Endodermal cell (in vitro differentiated cells): ENCODE measurements at places on chromosomes 5 and 9. TPM values are rescaled to one million over a fixed set of nuclear protein-coding genes. Genes with fewer than 3 reads are reported as not detected.

SLC1A1 gene
- 5.5 to 24.7 TPM (median 5.7 TPM) in 3 replicates for total RNA-seq

SKIC3 gene
- 84.9 to 95.7 TPM (median 89.3 TPM) in 3 replicates for total RNA-seq

DNA sequence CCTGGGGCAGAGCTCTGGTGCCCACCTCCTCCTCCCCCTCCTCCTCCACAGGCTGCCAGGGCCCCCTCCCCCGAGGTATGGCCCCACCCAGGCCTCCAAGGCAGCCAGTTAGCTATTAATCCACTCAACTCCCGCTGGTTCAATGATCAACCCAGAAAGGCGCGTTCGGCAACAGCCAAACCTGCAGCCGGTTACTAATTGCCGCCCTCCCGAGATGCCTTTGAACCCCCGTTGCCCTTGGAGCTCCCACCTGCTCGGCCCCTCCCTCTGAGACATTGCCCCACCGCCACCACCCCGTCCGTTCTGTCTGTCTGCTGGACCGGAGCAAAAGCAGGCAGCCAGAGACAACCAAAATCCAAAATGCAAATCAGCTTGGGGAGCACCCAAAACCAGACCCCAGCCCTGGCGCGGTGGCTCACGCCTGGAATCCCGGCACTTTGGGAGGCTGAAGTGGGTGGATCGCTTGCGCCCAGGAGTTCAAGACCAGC lies 25.8 kb downstream of the NOTCH1 start:
- no peak overlapping the region for H3K27ac ChIP-seq
- no peak overlapping the region for H3K4me3 ChIP-seq
- DNase-seq, result no peak
- no peaks in the 10 kb centered on the region for H3K36me3 ChIP-seq
- no peaks in the 10 kb centered on the region for H3K27me3 ChIP-seq

CYSRT1 gene
- total RNA-seq, result 1.4 and 1.8 TPM in 2 replicates

DNA sequence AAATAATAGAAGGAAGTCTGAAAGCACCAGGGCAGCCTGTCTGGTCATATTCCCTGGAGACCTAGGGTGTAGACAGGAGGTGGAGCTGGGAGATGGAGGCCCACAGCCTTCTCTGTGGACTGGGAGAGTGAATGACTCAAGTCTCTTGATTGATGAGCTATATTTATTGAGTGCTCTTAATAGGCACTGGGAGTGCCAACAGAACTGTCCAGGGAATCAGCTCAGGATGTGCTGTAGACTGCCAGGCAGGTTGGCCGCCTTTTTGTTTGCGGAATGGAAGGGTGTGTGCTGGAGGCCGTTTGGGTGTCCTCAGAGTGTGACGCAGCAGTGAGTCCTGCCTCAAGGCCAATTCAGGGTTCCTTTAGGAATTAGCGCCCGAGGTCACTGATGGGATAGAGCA lies 33.4 kb upstream of the POMT1 start:
- no peaks in the 10 kb centered on the region for H3K4me1 ChIP-seq
- no peaks in the 10 kb centered on the region for H3K27me3 ChIP-seq
- DNase-seq, result no peak

C6 gene
- 0.38 TPM in 2 of 3 replicates, not detected in the other for total RNA-seq

GRCh38 chr9:118670011-118670953 lies 699.0 kb downstream of the BRINP1 start:
- DNase-seq, result no peak
- H3K27ac ChIP-seq, result peak overlapping the region; percentile 71
- no peaks in the 10 kb centered on the region for H3K27me3 ChIP-seq
- no peaks in the 10 kb centered on the region for H3K4me1 ChIP-seq
- no peaks in the 10 kb centered on the region for H3K36me3 ChIP-seq
- H3K4me3 ChIP-seq, result no peak overlapping the region

DNA sequence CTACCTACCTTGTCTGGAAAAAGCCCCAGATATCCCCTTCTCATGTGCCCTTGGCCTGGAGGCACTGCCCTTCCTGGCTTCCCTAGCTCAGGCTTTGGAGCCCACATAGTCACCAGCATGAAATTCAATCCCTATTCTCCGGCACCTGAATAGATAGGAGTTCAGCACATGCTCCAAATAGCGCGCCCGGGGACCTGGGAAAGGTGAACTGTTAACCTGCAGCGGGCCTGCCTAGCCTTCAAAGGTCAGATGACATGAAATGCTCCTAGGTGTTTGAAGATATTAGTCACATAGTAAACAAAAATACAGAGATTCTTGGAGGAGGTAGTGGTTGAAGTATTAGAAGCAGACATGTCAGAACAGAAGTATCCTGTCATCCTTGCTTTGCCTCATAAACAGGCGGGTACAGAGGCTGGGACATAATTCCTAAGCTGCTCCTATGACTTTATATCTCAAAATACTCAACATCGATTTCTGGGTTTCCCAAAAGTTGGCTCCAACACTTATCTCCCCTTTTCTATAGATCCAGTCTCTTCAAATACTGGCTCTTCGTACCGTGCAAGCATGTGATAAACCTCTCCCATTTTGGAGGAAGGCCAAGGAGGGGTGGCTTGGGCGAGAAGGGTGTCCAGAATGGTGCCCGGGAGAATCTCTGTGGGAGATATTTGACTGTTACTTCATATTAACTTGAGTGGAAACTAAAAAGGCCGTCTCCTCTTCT lies 88.0 kb upstream of the ANKH start:
- no peak for DNase-seq
- H3K4me3 ChIP-seq, result no peak overlapping the region
- H3K36me3 ChIP-seq, result no peaks in the 10 kb centered on the region
- H3K27me3 ChIP-seq, result no peaks in the 10 kb centered on the region
- no peaks in the 10 kb centered on the region for H3K4me1 ChIP-seq

FAM151B gene
- total RNA-seq, result 0.77 and 1.5 TPM in 2 replicates

SPINK13 gene
- not detected in 3 replicates for total RNA-seq

KLHL3 gene
- 15.3 and 17.5 TPM in 2 replicates for total RNA-seq

- no peaks in the 10 kb centered on the region for H3K27me3 ChIP-seq
- no peak overlapping the region for H3K4me3 ChIP-seq
- H3K4me1 ChIP-seq, result no peaks in the 10 kb centered on the region
- no peak overlapping the region for H3K27ac ChIP-seq
- DNase-seq, result no peak
Measured at GRCh38 chr9:2215921-2216441, 200.8 kb downstream of the SMARCA2 start.

GRCh38 chr9:27548055-27548741 lies 18.6 kb upstream of the MOB3B start:
- no peak for DNase-seq
- no peaks in the 10 kb centered on the region for H3K27me3 ChIP-seq
- H3K27ac ChIP-seq, result no peak overlapping the region
- H3K4me3 ChIP-seq, result no peak overlapping the region

PCSK5 gene
- total RNA-seq, result 2.6 and 3.5 TPM in 2 replicates

DNA sequence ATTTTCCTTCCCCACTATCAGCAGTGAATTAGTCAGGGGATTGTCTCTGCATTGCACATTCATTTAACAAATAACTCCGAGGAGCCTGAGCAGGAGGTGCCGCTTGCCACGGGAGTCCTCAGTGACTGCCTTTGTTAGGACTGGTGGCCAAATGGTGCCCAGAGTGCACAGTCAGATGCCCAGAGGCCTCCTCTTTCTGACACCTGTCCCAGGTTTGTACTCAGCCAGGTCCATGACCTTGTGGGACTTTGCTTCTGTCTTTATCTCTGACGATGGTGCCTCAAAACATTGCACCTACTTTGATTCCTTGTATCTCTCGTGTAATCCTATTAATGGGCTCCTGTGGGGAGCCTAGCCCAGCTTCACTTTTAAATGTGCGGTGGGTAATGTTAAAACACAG lies 4.3 kb downstream of the SRD5A1 start:
- H3K27ac ChIP-seq, result no peak overlapping the region
- no peak overlapping the region for H3K4me3 ChIP-seq
- H3K4me1 ChIP-seq, result peaks cover 7% of the 10 kb centered on the region
- DNase-seq, result no peak
- no peaks in the 10 kb centered on the region for H3K36me3 ChIP-seq
- H3K27me3 ChIP-seq, result no peaks in the 10 kb centered on the region

DNA sequence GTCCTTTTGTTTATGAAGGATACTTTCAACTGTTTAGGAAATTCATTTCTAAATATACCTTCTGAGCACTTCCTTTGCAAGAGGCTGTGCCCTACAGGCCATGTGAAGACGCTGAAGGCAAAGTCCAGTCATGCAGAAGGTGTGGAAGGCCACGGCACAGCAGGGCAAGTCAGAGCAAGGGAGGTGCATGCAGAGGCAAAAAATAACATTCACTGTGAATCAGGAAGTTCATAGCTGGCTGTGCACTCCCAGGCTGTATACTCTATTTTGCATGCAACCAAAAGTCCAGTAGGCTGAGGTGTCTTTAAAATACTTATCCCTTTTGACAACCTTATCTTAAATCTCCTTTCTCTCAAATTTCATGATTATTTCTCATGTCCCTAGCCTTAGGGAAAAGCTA lies 50.3 kb downstream of the GNAQ start:
- no peaks in the 10 kb centered on the region for H3K27me3 ChIP-seq
- no peak overlapping the region for H3K4me3 ChIP-seq
- DNase-seq, result no peak
- H3K27ac ChIP-seq, result no peak overlapping the region
- peaks cover 7% of the 10 kb centered on the region for H3K4me1 ChIP-seq

DNA sequence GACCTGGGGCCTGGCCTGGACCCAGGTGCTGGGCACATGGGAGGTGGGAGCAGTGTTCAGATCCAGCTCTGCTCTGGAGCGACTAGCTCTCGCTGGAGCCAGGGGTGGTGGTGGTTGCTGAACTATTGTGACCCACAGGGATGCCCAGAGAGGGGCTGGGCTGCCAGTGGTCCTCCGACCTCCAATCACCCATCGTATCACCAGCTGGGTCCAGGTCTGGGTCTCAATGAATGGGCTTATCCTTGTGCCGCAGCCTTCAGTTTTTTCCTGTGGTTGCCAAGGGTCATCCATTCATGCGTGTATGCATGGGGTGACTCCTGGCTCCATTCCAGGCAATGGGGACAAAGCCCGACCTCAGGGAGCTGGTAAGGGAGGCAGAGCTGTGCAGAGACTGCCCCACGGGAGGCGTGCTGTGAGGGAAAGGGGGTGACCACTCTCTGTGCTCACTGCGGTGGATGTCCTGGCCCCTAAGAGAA lies 68.6 kb upstream of the RNF130 start:
- H3K4me1 ChIP-seq, result no peaks in the 10 kb centered on the region
- no peak for DNase-seq
- no peak overlapping the region for H3K4me3 ChIP-seq

- peaks cover 6% of the 10 kb centered on the region for H3K4me1 ChIP-seq
- H3K36me3 ChIP-seq, result peaks cover 28% of the 10 kb centered on the region
- DNase-seq, result peak; percentile 82
- peaks cover 18% of the 10 kb centered on the region for H3K27me3 ChIP-seq
- peak overlapping the region; percentile 90 for H3K27ac ChIP-seq
- H3K4me3 ChIP-seq, result peak overlapping the region; percentile 94
Measured at GRCh38 chr5:112921026-112921832, 798 bp downstream of the REEP5 start.

TMEM161B gene
- total RNA-seq, result 15.0 and 17.2 TPM in 2 replicates

- H3K27ac ChIP-seq, result no peak overlapping the region
- peaks cover 6% of the 10 kb centered on the region for H3K27me3 ChIP-seq
- DNase-seq, result no peak
- peaks cover 7% of the 10 kb centered on the region for H3K4me1 ChIP-seq
- no peak overlapping the region for H3K4me3 ChIP-seq
Measured at GRCh38 chr9:96122282-96122681, 179.7 kb downstream of the HSD17B3 start.

DNA sequence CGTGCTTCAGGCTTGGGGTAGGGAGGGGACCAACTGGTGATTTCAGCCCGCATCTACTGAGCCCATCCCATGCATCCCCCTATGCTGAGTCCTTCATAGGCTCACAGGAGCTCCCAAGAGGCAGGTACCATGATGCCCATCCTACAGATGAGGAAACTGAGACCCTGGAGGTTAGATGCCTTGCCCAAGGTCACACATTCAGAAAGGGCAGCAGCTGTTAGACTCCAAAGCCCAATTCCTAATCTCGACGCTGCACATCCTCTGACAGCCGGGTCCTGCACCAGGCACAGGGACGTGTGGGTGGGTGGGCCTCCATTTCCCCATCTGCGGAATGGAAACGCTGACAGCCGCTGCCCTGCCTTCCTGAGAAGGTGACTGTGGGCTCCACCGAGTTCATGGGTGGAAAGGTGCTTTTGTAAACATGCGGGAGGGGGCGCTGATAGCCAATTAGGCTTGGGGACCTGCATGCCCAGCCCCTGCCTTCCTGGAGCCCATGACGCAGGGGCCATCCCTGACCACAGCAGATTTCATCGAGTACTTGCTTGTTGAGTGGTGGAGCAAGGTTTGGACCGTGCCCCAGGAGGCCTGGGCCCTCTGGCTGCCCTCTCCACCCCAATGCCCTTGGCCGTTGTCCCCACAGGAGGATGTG lies 2.2 kb downstream of the DNM1 start:
- H3K36me3 ChIP-seq, result no peaks in the 10 kb centered on the region
- H3K4me3 ChIP-seq, result no peak overlapping the region
- no peak overlapping the region for H3K27ac ChIP-seq
- no peaks in the 10 kb centered on the region for H3K27me3 ChIP-seq
- H3K4me1 ChIP-seq, result peaks cover 5% of the 10 kb centered on the region

DNA sequence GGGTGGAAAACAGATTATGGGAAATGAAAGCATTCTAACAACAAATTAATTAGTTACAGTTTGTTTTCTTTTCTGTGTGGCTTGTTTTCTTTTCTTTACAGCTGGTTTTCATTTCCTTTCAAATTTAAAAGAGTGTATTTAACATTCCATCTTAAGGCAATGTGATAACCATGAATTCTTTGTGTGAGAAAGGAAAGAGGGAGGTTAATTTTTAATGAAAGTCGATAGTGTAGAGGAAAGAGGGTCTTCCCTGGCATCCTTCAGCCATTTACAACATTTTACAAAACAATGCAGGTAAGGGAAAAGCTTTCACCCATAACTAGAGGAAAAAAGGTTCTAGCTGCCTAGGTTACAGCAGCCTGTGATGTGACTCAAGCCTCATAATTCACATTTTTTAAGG lies 43.9 kb upstream of the IL33 start:
- H3K4me3 ChIP-seq, result no peak overlapping the region
- DNase-seq, result no peak
- H3K27me3 ChIP-seq, result no peaks in the 10 kb centered on the region
- H3K4me1 ChIP-seq, result no peaks in the 10 kb centered on the region

GRCh38 chr5:39198127-39198526 lies 21.2 kb downstream of the FYB1 start:
- H3K36me3 ChIP-seq, result no peaks in the 10 kb centered on the region
- H3K27ac ChIP-seq, result no peak overlapping the region
- no peak for DNase-seq

GRCh38 chr5:33846851-33847250 lies 44.9 kb downstream of the ADAMTS12 start:
- peaks cover 9% of the 10 kb centered on the region for H3K36me3 ChIP-seq
- no peak overlapping the region for H3K27ac ChIP-seq
- peaks cover 7% of the 10 kb centered on the region for H3K4me1 ChIP-seq
- DNase-seq, result no peak
- no peaks in the 10 kb centered on the region for H3K27me3 ChIP-seq

- H3K4me1 ChIP-seq, result no peaks in the 10 kb centered on the region
- no peaks in the 10 kb centered on the region for H3K27me3 ChIP-seq
- no peak overlapping the region for H3K4me3 ChIP-seq
- H3K36me3 ChIP-seq, result no peaks in the 10 kb centered on the region
- no peak for DNase-seq
Measured at GRCh38 chr9:127537014-127537413, 75.1 kb upstream of the STXBP1 start.
